ENCODE measurements at places on chromosomes 7 and 10.

GRCh38 chr7:42694894-42695507 lies 216.9 kb downstream of the C7orf25 start:
- DNase-seq, result no peak

DNA sequence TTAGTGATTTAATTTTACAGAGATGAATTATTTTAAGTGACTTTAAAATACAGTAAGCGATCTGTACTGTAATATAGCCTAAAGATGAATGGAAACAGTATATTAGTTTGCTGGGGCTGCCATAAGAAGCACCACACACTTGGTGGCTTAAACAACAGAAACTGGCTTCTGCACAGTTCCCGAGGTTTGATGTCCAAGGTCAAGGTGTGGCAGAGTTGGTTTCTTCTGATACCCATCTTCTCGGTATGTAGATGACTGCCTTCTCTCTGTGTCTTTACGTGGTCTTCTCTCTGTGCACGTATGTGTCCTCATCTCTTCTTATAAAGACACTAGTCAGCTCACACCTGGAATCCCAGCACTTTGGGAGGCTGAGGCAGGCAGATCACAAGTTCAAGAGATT lies 64.0 kb upstream of the KMT2E start:
- DNase-seq, result no peak

DNA sequence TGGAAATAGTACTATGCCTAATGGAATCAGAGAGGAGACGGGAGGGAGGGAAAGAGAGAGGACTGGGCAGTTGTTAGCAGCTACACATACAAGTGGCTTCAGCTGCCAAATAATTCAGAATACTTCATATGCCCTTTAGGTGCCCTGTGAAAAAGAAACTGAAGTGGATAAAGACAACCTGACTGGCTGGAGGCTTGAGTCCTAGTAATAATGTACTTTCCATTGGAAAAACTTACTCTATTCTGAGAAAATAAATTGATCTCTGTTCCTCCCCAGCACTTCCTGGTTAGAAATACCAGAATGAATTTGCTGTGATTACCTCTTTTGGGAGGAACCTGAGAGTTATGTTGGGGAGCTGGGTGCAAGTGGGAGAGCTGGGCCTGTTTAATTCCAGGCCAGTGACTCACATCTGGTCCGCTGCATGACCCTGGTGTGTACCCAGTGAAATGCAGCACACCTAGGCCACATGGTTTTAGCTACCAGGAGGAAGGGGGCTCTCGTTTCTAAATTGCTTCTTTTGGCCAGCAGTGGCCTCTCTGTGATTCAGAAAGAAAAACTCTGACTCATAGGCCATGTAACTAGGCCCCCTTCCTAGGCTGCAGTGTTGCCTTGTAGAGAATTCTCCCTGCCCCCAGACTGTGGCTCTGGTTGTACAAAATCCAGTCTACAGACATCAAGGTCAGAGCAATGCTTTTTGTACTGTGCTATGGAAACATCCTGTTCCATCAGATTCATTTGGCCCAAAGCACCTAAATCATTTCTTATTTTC lies 6.5 kb downstream of the AGFG2 start:
- peak; percentile 50 for DNase-seq

- DNase-seq, result no peak
Observed at GRCh38 chr7:91520645-91521044, 256.4 kb downstream of the FZD1 start.

GRCh38 chr10:77526868-77527617 lies 110.6 kb downstream of the KCNMA1 start:
- peak; percentile 17 for DNase-seq

DNA sequence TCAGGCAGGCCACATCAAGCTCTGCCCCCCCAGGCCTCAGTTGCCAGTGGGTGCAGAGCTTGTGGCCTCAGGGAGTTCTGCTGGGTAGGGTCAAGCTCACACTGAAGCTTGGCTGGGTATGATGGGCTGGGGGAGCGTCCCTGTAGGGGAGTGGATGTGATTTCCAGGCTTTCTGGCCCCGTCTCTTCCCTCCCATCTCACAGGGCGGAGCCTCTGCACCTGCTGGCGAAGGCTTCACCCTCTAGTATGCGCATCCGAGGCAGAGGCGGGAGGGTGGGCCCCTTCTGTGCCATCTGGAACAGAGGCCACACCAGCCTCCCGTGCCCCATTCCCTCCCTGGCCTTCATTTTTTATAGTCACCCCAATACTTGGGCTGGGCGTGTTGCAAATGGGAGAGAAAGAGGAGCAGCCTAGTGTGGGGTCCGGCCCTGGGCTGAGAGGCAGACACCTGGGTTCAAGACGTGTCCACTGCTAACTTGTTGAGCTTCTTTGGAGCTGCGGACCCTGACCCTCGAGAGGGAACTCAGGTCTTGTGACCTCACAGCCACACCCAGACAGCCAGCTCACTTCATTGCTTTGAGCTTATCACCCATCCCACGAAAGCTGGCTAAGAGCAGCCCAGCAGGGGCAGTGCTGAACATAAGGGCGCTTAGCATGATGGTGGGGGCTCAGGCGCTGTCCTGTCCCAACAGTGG lies 2.3 kb downstream of the AQP1 start:
- DNase-seq, result no peak

GRCh38 chr10:97180986-97181385 lies 4.8 kb downstream of the SLIT1 start:
- no peak for DNase-seq

DNA sequence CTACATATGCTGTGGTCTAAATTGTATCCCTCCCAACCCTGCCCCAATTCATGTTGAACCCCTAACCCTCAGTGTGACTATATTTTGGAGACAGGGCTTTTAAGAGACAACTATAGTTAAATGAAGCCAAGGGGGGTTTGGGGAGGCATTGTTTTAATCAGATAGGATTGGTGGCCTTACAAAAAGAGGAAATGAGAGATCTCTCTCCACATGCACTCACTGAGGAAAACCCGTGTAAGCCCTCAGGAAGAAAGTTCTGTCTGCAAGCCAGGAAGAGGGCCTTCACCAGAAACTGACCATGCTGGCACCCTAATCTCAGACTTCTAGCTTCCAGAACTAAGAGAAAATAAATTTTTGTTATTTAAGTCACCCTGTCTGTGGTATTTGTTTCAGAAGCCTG lies 276.7 kb downstream of the KIF20B start:
- no peak for DNase-seq

DNA sequence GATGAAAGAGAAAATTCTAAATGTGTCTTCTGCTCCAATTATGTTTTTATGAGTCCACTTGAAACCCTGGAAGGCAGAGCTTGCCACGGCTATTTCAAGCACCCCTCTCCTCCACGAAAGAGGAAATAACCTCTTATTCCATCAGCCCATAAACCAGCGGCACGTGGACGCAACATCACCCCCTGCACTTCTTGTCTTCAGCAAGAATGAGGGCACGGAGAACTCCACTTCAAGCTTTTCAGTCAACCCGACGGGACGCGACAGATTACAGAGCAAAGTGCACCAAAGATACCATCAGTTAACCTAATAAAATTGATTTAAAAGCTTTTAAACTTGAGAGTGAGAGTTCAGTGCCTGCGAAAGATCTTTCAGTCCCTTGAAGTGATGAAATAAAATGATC lies 406.3 kb downstream of the GALNT17 start:
- no peak for DNase-seq

DNA sequence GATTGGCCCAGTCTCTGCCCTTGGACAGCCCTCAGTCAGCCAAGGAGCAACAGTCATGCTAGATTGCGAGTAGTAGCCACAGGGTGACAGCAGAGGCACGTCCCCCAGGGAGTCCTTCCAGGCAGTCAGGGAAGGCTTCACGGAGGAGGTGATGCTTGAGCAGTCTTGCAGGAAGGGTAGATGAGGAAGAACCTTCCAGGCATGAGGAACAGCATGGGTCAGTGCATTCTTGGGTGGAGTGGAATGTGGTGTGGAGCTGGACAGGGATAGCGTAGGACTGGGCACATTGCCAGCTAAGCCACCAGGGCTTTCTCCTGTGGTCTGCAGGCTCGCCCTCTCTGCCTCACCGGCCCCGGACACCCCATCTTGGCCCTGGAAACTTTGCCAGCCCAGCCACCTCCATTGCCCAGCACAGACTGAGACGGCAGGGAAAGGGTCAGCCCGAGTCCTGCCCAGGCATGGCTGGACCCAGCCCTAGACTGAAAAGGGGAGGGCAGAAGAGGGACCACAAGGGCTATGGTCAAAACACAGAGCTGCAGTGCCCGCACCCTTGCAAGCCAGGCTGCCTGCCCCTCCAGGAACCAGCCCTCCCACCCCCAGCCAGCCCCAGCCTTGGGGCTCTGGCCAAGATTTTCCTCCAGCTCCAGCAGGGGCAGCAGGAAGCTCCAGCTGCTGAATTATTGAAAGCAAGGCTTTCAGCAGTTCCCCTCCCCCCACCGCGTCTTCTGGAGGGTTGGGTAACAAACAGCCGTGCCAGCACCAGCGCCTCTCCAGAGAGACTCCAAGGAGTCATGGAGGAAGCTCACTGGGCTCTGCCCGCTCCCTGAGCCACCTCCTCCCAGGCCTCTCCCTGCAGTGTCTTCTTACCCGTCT lies 18.7 kb downstream of the SRRM3 start:
- peak; percentile 82 for DNase-seq

DNA sequence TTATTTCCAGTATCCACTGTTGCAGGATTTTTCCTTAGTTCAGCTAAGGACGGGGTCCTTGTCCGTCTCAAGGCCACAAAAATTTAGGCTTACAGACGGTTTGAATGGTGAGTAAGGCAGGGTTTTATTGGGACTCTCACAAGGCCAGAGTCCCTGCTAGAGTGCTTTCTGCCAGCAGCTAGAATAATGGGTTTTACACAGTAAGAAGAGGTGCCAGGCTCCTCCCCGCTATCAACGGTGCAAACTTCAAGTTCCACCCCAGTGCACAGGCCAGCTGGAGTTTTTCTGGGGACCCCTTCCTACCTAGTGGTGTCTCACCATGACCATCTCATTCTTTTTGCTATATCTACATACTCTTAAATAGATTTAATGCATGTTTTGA lies 198.5 kb upstream of the KCTD7 start:
- DNase-seq, result no peak

DNA sequence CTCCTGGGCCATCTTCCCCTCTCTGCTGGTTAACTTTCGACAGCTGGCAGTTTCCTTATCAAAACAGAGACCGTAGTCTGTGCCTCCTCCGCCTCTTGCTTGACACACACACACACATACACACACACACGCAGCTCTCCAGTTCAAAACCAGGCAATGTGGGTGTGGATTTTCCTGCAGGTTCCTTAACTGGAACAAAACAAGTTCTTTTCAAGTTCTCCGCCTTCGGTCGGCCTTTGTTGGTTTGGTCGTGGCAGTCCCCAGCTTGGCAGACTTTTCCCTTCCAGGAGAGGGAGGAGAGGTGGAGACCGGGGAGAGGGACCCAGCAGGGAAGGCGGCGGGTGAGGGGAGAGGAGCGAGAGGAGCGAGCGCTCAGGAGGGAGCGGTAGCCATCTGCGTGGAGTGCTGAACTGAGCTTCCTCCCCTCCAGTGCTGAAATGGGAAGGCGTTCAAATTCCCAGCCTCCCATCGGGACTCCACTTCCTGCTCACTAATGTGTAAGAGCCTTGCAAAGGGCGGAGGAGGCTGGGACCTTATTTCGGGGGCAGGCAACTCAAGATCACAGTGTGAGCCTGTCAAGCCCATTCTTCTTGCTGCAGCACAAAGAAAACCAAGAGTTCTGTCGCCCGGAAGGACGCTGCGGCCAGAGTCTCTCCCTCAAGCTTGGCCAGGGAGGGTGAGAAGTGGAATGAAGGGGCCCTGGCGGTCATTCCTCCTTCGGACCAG lies 120.6 kb downstream of the PRPF18 start:
- peak; percentile 91 for DNase-seq

DNA sequence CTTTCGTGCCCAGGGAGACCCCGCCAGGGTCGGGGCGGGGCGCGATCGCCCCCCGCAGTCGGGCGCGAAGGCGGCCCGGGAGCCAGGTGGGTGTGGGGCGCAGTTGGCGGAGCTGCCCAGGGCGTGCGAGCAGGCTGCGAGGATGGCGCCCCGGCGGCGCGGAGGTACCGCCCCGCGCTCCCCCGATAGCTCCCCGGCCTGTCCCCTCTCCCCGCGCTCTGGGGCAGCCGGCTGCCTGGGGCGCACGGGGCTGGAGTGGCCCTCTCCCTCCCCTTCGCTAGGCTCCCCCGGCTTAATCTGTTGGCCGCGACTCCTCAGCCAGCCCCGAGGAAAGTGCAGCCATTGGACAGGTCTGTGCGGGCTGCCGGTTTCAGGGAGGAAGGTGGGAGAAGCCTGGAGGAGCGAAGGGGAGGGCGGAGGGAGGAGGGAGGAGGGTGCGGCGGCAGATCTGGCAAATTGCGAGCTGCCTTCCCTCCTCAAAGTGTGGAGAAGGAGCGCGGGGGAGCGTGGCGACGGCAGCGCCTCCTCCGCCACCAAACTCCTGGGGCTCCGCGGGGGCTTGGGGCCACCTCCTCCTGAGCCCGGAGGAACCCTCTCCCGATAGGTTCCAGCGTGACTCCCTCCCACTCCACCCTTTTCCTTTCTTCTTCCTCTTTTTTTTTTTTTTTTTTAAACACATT lies 361 bp upstream of the PLXDC2 start:
- peak; percentile 96 for DNase-seq

- DNase-seq, result no peak
Observed at GRCh38 chr7:102208826-102209225, 77.8 kb upstream of the SH2B2 start.

- no peak for DNase-seq
Observed at GRCh38 chr10:81877596-81877995, 2.6 kb downstream of the NRG3 start.

- peak; percentile 84 for DNase-seq
Observed at GRCh38 chr7:11212080-11212711, 238.5 kb downstream of the PHF14 start.

- DNase-seq, result no peak
Observed at GRCh38 chr10:106181501-106181900, 983.0 kb downstream of the SORCS1 start.

DNA sequence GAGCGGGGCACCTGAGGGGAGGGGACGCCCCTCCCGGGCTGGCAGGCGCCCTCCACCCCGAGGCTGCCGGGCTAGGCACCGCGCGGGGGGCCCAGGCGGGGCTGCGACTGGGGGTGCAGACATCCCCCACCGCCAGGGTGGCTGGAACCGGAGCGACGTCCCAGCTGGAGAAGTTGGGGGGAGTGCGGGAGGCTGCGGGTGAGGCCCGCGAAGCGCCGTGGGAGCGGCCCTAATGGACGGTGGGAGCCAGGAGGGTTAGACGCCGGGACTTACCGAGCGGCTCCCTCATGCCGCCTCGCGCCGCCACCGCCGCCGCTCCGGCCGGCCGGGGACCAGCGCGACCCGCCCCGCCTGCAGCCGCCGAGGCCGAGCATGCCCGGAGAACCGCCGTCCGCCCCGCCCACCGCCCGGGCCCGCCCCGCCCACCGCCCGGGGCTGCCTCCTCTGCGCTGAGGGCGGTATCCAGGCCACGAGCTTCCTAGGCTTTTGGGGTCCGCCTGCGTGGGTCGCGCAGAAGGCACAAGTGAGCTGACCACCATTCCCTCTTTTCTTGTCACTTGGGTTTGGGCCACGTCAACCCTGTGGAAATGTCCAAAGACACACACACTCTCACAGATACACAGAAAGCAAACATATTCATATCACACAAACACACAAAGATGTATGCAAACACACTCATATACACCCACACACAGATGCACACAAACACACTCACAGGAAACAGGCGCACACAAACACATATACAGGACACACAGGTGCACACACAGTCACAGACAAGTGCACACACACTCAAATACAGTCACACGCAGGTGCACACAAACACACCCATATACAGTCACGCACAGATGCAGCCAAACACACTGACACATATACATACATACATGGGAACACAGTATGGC lies at the start of gene JCAD:
JCAD (minus strand) TSS at position 378 of the 899 bp plus-strand sequence. CDS start 11,774 bp downstream, outside the sequence.
- peak; percentile 72 for DNase-seq

- no peak for DNase-seq
Observed at GRCh38 chr7:145152589-145152988, 316.7 kb upstream of the TPK1 start.

Measured in A673 (cell line).